ENCODE measurements at places on chromosomes 2 and 18. TPM values are rescaled to one million over a fixed set of nuclear protein-coding genes. Genes with fewer than 3 reads are reported as not detected.

- no peak for DNase-seq
Observed at GRCh38 chr18:31490833-31491232, 7.1 kb upstream of the DSG2 start.

GRCh38 chr18:24918257-24918656, 433.7 kb downstream of the ZNF521 start:
- DNase-seq = no peak

- no peak for DNase-seq
Observed at GRCh38 chr2:167049659-167050058, 161.4 kb downstream of the XIRP2 start.

- no peak for DNase-seq
Observed at GRCh38 chr2:105409717-105410116, 10.9 kb upstream of the FHL2 start.

GRCh38 chr2:154740361-154740760, 41.9 kb downstream of the KCNJ3 start:
- no peak for DNase-seq

Gene RAB27B
- 1.4 TPM for total RNA-seq

DNA sequence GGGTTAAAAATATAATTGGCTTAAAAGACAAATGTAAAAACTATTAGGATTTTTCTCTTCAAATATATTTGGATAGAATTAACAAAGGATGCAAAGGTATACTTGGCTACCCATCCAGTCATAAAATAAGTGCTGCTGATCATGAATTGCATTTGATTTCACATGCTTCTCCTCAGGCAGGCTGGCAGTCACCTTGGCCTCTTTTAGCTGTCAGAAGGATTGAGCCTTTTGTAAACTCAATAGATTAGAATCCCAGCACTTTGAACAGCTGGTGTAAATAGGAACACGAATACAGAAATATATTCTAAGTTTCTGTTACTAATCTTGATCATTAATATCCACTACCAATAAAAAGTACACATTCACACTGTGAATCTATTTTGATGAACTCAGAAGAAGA, 169.4 kb upstream of the UNC80 start:
- DNase-seq = no peak

GRCh38 chr2:231037731-231038482, 584 bp downstream of the C2orf72 start:
- DNase-seq = peak; percentile 40

DNA sequence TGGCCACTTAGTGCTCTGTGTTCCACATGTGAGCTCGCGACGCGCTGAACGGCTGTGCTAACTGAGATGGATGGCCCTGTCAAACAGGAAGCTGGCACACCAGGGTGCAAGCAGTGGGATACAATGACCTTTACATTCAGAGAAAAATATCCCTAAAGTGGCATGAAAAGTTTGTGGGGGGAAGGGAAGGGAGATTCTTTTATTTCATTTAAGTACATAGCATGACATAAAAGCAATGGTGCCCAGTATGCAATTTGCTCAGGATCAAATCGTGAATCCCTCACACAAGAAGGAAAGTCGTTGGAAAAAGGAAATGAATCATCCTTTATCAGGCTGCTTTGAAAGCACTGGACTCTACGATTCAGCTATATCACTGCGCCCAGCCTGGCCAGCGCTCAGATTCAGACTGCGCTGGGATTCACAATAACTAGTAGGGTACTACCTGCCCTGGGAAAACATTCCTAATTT, 26.0 kb downstream of the SATB2 start:
- DNase-seq = no peak

GRCh38 chr2:7593360-7593759, 676.1 kb downstream of the RNF144A start:
- DNase-seq = no peak

DNA sequence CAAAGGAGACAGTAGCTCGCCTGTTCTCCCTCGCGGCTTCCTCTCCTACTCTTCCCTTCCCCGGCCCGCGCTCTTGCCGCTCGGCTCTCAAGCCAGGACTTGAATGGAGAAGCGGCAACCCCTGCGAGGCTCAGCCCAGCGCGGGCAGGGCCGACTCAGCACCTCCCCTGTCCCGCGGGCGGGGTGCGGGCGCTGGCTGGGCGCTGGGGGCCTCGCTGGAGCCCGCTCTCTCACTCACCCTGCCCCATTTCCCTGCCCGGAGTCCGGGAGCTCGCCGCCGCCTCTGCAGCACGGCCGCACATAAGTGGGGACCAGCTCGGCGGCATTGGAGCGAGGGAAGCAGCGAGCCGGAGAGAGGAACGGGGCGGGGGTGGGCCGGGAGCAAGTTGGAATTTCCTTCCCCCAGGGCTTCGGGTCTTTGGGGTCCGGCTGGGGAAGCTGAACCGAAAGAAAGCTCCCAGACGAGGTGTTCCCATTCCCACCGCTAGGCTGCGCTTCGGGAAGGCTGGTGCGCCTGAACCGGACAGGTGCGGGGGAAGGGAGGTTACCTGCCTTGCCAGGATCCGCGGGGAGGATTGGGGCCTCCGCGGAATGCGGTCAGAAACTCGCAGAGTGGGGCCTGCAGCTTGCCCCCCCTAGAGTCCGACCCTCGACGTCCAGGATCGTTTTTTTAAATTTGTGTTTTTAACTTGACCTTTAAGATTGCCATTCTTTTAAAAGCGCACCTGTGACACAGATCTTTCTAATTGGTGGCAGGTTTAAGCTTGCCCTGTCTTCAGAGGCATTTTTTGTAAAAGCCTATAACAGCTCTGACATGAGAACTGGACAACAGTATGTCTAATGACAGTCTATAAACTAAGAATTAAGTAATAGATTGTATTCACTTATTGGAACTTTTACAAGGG, at the start of gene COBLL1:
Gene COBLL1 (minus strand): TSS at position 105 of the 905 bp plus-strand sequence. CDS start 627 bp downstream, outside the sequence.
- DNase-seq = peak; percentile 55
